T-helper 2 cell (primary cell): ENCODE measurements at places on chromosomes 5 and 9.

- no peak for DNase-seq
Observed at GRCh38 chr5:79938468-79938867, 52.6 kb downstream of the MTX3 start.

- DNase-seq: no peak
Observed at GRCh38 chr9:23341346-23341745, 484.7 kb downstream of the ELAVL2 start.

- DNase-seq: no peak
Observed at GRCh38 chr9:120922404-120923195, 4.0 kb downstream of the TRAF1 start.

GRCh38 chr5:116453988-116454411, 120.6 kb downstream of the SEMA6A start:
- DNase-seq: no peak

DNA sequence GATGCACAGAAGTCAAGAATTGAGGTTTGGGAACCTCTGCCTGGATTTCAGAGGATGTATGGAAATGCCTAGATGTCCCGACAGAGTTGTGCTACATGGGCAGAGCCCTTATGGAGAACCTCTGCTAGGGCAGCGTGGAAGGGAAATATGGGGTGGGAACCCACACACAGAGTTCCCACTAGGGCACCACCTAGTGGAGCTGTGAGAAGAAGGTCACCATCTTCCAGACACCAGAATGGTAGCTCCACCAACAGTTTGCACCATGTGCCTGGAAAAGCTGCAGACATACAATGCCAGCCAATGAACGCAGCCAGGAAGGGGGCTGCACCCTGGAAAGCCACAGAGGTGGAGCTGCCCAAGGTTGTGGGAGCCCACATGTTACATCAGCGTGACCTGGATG, 104.5 kb downstream of the STK32A start:
- DNase-seq: no peak

DNA sequence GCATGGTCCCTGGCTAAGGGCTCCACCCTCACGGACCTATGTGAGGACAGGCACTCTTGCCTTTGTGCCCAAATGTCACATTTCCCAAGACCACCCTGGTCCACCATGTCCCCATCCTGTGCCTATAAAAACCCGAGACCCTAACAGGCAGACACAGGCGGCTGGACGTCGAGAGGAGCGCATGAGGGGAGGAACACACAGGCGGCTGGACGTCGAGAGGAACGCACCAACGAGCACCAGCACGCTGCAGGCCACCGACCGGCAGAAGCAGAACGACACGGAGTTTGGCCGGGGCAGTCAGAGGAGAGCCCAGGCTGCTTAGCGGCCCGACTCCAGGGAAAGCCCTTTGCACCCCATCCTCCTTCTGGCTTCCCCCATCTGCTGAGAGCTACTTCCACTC, 119.9 kb downstream of the ADAMTS2 start:
- no peak for DNase-seq

DNA sequence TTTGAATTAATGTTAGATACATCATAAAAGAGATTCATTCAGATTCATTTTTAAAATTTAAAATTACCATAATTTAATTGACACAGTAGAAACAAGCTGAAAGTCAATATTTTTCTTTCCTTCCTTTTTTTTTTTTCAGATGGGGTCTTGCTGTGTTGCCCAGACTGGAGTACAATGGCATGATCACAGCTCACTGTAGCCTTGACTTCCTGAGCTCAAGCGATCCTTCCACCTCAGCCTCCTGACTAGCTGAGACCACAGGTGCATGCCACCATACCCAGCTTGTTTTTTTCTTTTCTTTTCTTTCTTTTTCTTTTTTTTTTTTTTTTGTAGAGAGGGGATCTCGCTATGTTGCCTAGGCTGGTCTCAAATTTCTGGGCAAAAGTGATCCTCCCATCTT, 131.6 kb upstream of the TBCA start:
- no peak for DNase-seq

DNA sequence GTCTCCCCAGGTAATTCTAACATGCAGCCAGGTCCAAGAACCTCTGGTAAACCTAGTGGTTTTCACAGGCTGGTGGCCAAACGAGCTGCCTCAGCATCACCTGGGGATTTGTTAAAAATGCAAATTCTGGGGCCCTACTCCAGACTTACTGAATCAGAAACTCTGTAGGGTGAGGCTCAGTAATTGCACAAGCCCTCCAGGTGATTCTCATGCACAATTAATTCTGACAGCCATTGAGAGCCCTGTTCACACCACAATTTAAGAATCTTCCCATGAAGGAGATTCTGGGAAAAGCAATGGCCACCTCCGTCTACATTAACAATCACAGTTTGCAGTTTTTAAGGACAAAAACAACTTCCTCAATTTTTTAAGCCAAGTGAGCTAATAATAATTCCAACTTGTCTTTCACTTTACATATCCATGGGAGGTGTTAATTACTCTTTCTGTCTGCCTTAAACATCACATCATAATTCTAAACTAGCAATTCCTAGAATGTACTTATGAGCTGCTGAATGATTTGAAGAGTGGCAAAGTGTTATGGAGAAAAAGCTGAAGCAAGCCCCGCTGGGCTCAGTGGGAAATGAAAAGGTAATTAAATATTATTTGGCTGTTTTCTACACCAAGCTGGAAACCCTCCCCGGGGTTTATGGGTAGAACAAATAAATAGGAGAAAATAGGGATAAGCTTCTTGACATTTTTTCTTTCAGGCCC, 70.0 kb downstream of the GLDC start:
- DNase-seq: no peak

DNA sequence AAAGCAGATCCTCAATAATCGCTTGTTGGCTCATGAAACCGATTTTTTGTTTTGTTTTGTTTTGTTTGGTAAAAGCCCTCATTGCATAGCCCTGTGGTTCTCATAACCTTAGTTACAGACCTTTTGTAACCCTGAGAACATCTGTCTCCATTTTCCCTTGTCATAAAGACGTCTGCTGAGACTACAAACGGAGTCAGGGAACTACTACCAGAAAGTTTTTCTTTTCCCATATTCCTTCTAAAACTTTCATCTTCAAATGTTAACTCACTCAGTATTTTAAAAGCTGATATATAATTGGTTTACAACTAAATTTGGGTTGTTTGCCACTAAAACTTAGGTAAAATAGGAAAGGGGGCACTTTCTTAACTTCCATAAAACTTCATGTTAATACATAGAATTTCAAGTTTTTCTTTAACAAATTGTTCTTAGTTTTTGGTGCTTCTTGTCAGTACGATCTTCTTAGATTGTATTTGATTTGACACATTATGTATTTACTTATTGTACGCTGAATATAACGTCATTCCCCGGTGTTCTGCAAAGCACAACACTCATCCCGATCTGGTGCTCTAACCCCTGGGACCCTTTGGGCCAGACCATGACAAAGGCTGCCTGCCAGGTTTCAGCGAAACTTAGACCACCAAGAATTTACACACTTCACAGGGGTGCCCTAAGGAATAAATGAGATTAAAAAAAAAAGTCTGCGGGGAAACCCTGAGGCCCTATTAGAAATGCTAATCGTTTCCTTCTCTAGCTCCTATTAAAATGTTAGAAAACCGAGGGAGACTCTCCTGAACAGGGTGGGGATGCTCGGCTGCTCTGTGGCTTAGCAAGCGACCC, 1.1 kb upstream of the ANP32B start:
- DNase-seq: no peak

DNA sequence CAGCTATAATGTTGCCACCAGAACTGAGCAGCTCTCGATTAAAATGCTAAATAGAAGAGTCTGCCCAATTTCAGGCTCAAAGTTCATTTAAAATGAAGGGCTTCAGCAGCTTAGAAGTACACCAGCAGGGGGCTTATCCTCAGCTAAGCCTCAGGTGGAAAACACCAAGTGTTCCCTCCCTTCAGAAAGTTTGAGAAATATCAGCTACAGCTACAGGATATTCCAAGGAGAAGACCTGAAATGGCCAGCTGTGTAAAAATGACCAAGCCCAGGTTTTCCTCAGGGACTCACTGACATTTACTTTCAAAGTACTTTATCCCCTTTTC, 395.4 kb downstream of the DTWD2 start:
- no peak for DNase-seq

GRCh38 chr5:41510176-41510831, at the start of gene PLCXD3:
TSS of gene PLCXD3 (minus strand) at chr5:41510601. CDS start at chr5:41510526, 75 bp downstream.
- DNase-seq: no peak

- DNase-seq: no peak
Observed at GRCh38 chr5:107100121-107100520, 570.6 kb downstream of the EFNA5 start.

DNA sequence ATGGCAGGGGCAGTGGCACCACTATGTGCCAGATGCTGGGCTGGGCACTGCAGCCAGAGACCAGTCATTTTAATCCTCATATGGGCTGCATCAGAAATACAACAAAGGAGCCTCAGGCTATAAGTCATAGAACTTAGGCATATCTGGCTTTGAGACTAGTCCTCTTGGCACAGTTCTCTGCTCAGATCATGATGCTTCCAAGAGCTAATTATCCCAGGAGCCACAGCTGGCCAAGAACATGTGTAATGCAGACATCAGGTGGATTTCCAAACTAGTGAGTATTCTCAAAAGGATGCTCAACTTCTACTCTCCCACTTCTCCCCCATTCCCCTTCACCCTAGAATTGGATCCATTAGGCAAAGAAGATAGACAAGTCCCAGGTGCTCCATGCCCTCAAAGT, 562.2 kb upstream of the TRPC7 start:
- no peak for DNase-seq

- no peak for DNase-seq
Observed at GRCh38 chr5:119328753-119329602, 26.8 kb upstream of the TNFAIP8 start.

DNA sequence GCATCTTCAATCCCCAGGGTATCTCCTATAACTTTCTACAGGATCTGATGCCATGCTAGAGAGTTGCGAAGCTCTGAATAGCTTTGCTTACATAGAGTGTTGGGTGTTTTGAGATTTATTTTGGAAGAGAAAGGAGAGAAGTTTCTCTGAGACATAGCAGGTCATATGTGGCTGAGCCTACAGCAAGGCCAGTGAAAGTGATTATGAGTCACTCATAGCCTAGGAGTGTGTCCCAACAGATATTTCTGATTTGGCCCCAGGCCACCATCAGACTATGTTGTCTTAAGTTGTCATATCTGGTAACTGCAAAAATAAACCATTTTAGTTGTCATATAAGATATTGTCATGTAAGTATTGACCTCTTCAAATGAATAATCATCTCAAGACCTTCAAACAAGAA, 132.0 kb upstream of the RAI14 start:
- DNase-seq: no peak

- DNase-seq: no peak
Observed at GRCh38 chr5:137399911-137400310, 99.2 kb downstream of the SPOCK1 start.

DNA sequence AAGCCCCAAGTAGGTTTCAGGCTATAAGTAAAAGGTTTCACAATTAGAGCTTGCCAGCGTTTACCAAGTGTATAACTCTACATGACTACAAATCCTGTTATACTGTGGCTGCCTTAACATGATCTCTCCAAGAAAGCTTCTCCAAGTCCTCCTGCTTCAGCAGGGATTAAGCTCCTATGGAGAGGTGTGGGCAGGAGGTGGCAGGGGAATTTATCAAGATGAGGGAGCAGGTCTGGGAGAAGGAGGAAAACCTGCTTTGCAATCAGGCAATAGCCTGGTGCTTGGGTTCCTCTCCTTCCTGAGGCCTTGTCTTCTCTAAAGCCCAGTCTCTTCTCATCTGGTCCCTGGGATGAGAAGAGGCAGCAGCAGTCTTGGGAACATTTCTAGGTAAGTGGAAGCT, 135.2 kb downstream of the TSSK1B start:
- no peak for DNase-seq

DNA sequence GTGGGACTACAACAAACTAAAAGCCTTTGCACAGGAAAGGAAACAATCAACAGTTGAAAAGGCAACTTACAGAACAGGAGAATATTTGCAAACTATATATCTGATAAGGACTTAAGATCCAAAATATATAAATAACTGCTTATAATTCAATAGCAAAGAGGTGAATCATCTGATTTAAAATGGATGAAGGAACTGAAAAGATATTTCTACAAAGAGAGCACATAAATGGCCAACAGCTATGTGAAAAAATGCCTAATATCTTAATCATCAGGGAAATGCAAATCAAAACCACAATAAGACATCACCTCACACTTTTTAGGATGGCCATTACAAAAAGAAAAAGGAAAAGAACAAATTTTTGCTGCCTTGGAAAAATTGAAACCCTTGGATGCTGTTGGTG, 100.4 kb downstream of the LURAP1L start:
- DNase-seq: no peak

- no peak for DNase-seq
Observed at GRCh38 chr5:43567967-43568366, 11.1 kb upstream of the PAIP1 start.

GRCh38 chr9:27519466-27520465, 4.3 kb upstream of the IFNK start:
- DNase-seq: no peak

GRCh38 chr5:124736082-124736804, 10.2 kb downstream of the ZNF608 start:
- no peak for DNase-seq

DNA sequence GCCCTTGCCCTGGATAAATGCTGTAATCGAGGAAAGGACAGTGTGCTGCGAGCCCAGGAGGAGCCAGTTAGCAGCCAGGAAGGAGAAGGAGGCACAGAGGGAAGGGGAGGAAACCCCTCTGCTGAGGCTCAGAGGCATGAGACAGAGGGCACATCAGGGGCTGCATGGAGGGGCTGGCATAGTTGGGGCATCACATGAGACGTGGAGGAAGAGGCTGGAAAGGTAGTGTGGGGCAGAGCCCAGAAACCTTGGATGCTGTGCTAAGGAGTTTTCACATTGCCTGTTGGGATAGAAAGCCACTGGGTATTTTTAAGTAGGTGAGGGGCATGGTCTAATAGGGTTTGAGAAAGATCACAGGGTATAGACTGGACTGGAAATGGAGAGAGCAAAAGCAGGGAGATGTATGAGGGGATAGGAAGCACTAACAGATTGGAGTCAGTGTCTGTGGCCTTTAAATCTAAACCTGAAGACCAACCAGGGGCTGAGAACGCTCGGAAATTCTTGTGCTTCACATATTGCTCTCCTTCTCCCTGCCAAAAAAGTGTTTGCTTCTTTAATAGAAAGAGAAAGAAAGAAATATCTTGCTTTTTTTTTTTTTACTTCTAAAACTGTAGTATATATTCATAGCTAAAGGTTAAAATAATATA, 33.0 kb upstream of the ANGPTL2 start:
- no peak for DNase-seq

GRCh38 chr5:159741829-159742322, 174.4 kb upstream of the ADRA1B start:
- DNase-seq: no peak

DNA sequence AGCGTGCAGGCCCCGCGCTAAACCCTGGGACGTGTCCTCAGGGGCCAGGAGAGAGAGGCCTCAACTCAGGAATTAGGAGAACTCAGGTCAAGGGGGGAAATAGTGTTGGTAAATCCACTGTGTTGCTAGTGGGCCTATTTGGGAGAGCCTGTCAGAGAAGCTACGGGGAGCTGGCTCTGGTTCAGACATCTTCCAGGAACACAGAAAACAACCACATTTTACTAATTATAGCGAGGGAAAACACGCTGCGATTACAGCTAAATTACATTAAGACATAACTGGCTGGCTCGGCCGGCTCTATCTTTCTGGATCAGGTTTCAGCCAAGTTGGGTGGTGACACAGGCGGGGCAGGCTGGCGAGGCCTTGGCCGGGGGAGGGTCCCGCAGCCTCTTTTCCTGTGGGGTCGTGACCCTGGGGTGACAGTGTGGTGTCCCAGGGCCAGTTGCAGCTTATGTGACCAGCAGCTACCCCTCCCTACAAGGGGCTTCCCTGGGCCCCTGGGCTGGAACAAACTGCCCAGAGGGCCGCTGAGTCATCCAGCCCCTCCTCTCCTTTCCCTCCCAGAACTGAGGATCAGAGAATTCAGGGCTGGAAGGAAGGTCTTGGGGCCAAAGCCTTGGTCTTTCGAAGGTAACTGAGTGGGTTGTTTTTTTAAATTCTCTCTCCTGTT, 75.1 kb downstream of the FGF18 start:
- DNase-seq: no peak
